Cardiac septum (tissue), 1 donor: ENCODE measurements at places on chromosomes 12 and 14.

DNA sequence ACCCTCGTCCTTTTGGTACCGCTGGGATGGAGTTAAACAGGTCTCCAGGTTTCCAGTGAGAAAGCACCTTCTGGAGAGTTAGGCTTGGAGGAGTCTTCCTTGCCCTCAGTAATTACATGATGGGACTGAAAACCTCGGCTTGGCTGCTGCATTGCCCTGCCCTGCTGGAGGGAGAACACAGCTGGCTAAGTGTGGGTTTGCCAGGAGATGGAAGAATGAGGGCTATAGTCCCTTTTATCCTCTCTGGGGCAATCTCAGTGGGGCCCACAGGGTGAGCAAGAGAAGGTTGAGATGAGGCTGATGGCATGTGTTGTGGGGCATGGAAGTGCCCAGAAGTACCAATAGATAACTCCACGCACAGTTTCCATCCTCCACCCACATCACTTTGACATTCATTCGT lies 23.2 kb upstream of the MEG3 start:
- no peak for DNase-seq

DNA sequence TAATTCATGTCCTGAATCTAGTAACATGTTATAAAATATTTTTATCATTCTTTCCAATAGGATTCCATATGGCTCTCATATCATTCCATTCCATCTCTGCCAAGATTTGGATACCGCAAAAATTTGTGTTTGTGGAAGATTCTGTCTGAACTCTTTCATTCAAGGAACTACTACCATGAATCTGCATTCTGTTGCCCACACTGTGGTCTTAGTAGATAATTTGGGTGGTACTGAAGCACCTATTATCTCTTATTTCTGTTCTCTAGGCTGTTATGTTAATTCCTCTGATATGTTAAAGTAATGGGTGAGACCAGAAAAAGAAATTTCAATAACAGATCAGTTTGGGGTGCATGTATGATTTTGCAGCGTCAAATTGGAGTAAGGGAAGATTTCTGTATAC lies 6.2 kb downstream of the RPL36AL start:
- no peak for DNase-seq

DNA sequence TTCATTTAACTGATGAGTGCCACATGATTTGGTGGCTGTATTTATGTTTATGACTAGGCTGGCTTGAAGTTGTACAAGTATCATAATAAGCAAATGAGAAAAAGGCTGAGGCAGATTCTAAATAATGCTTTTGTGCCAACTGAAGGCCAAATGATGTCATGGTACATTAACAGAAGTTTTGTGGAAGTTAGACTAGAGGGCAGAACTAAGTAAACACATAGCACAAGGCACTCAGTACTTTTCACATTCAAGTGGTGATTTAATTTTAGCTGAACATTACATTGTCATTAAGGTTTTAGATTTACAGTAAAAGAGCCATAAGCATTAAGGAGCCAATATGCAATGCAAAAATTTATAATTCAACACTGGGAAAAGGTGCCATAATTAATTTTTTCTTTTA lies 21.1 kb downstream of the PPP1CC start:
- no peak for DNase-seq

DNA sequence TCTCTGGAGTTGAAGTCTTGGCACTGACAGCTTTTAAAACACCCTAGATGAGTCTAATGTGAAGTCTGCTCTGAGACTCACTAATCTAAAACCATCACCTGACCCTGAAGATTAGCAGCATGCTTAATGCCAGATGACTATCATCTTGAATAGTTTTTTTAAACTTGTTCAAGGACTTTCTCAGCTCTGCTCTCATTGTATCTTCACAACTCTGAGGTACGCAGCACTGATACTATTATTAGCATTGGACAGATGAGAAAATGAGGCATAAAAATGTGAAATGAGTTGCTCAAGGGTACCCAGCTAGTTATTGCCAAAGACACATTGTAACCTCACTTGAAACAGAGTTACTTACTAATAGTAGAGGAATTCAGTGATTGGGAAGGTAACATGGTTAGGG lies 4.8 kb downstream of the SLC38A1 start:
- DNase-seq: no peak

- no peak for DNase-seq
Measured at GRCh38 chr12:56571121-56571520, 49.5 kb downstream of the RBMS2 start.

DNA sequence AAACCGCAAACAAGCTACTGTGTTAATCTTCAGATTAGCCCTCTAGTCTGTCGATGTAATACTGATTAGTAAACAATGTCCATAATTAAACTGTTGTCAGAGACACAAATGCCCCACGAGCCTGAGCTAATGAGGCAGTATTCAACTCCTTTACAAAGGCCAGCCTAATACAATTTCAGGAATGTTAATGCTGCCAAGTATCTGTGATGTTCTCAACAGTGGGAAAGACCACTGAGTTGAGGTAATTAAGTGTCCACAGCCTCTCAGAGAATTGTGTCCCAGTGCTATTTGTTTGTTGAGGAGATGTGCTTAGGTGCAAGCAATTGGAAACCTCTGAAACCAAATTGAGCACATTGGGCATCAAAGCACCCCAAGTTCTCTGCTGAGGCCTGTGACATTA lies 139.4 kb upstream of the CDKN3 start:
- DNase-seq: no peak

GRCh38 chr12:123657211-123657610 lies 13.7 kb upstream of the TCTN2 start:
- DNase-seq: no peak

DNA sequence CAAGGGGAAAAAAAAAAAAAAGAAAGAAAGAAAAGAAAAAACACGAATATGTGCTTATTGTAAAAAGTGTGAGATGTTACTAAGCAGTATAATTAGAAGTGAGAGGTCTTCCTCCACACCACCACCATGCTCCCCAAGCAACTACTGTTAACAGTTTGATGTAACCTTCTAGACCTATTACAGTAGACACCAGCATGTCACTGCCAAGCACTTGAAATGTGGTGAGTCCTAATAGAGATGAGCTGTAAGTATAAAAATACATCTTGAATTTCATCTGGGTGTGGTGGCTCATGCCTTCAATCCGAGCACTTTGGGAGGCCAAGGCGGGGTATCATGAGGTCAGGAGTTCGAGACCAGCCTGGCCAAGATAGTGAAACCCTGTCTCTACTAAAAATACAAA lies 8.1 kb upstream of the SNRNP35 start:
- DNase-seq: no peak

GRCh38 chr14:102917469-102918211 lies 4.8 kb upstream of the AMN start:
- DNase-seq: no peak

GRCh38 chr14:79275292-79275655 lies 936.0 kb downstream of the DIO2 start:
- no peak for DNase-seq

DNA sequence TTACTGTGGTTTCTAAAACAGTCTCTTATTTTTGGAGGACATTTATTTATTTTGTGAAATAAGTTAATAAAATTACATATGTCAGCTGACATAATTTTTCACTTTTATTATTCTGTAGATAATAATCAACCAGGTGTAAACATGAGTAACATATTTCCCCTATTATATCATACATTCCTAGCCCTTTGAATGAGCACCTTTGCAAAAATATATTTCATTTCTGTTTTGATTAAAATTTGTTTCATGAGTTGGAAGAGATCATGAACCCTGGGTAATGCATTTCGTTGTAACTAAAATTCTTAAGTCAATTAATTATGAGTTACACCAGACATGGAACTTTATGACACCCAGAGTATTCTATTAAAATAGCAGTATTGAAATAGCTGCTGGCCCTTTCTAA lies 56.3 kb downstream of the SLC16A7 start:
- no peak for DNase-seq

- no peak for DNase-seq
Measured at GRCh38 chr14:80764496-80764895, 177.0 kb downstream of the CEP128 start.

DNA sequence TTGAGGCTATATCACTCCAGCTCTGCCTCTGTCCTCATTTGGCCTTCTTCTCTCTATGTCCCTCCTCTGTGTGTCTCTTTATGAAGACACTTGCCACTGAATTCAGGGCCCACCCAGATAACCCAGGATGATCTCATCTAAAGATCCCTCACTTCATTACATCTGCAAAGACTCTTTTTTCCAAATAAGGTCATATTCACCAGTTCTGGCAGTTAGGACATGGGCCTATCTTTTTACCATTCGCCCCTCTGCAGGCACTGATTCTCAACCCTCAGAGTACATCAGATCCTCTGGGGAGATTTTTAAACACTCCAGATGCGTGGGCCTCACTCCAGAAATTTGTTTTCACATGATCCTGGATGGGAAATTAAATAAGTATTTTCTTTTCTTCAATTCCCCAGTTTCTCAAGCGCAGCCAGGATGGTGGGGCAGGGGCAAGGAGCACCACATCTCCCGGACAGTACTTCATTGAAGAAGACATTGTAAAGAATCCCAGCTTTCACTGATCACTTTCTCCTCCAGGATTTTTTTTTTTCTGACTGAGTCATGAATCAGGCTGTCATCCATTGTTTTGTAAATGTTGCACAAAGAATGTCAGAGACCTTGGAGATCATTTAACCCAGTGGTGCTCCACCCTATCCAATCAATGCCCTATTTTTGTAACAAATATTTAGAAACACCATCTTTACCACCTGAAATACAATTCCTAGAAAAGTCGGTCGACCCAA lies 27.4 kb downstream of the CRACR2A start:
- DNase-seq: no peak

- DNase-seq: peak; percentile 74
Measured at GRCh38 chr14:100533656-100534485, 53.3 kb downstream of the BEGAIN start.

- DNase-seq: no peak
Measured at GRCh38 chr14:75223664-75224154, 47.3 kb upstream of the TMED10 start.

DNA sequence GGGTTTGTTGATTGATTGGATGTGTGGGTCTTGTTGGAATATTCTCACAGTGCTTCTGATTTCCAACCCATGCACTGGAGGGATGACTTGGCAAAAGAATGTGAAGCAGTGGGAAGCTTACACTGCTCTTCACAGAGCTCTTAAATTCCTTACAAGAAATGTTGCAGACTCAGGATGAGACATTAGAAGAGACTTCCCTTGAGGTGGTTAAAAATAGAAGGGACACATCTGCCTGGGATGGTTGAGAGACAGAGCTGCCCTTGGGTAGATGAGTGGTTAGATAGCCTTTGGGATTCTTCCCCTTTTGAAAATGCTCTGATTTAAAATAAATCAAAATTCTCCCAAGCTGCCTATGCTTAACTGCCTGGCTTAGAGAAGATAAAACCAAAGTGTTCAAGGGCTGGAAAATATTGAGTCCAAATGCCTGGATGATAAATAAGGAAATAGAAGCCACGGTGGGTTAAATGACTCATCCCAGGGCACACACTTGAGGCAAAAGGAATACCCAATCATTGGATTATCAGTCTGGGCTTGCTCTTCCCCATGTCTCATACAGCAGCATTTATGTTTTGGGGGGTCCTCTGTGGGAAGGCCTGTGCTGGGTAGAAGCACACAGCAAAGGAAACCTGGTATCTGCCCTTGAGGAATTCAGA lies 264.3 kb downstream of the AKAP6 start:
- DNase-seq: no peak

GRCh38 chr12:97324471-97324870 lies 138.1 kb upstream of the RMST start:
- DNase-seq: no peak

- DNase-seq: no peak
Measured at GRCh38 chr12:101793401-101793800, 37.4 kb downstream of the GNPTAB start.

DNA sequence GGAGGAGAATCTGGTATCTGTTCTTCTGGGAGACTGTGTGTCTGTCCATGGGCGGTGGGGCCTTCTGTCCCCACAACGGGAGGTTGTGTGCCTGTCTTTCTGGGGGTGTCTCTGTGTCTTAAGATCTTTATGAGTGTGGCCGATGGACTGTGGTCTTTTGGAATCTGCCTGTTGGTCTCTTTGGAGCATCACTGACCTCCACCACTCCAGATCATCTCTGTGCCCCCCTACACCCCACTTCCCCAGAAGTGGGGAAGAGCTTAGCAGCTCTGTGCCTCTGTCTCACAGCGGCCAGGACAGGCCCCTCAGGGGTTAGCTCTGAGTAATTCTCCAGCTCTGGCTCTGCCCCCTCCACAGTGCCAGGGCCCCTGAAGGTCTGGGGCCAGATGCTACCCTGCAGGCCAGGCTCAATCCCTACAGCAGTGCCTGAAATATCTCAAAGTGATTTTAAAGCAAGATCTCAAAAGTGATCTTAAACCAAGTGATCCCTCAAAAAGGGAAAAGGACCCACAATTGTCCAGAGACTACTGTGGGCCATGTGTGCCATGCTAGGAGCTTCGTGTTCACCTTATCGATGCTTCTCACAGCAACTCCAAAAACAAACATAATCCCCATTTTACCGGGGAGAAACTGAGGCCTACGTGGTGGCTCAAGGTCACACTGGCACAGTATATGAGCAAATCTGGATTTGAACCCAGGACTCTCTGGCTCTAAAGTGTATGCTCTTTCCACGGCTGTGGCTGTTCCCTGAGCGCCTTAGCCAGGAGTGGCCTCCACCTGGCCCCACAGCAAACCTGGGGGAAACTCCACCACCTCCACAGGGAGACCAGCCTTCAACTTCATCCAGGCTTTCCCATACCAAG lies 26.0 kb upstream of the KRT78 start:
- DNase-seq: no peak

GRCh38 chr12:47223031-47223847 lies 143.5 kb upstream of the AMIGO2 start:
- DNase-seq: no peak

- DNase-seq: no peak
Measured at GRCh38 chr14:105203057-105203531, 22.0 kb upstream of the NUDT14 start.

DNA sequence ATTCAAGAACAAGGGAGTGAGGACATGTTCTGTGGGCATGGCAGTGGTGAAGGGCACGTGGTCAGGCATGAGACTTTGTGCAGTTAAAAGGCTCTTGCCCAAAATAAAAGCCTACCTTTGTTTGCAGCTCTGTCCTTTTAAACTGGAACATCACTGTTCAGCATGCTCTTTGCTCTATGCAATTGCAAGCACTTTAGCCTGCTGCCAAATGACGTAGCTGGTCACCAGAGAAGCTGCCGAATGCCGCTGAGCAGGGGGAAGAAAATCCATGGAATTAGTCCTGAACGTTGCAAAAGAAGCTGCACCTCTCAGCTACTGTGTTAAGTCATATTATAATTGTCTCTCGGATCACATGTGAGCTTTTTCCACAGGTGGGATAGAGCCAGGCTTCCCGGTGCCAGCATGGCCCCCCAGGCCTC lies 176.3 kb upstream of the DIO2 start:
- no peak for DNase-seq

- no peak for DNase-seq
Measured at GRCh38 chr12:40142001-40142744, 36.3 kb upstream of the SLC2A13 start.

- no peak for DNase-seq
Measured at GRCh38 chr12:43795716-43796280, 10.3 kb downstream of the TWF1 start.

DNA sequence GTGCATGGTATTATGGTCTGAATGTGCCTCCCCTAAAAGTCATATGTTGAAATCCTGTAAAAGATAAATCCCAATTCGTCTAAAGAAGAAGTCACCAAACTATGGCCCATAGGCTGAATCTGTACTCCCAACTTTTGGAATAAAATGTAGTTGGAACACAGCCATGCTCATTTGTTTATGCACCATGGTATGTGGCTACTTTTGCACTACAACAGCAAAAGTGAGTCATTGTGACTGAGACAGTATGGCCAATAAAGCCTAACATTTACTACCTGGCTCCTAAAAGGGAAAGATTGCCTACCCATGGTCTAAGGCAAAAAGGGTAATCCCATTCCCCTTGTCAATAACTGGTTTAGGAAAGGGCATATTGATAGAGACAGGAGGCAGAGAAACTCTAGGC lies 101.8 kb downstream of the LRIG3 start:
- DNase-seq: no peak
